ENCODE measurements at places on chromosomes 7 and 10.

DNA sequence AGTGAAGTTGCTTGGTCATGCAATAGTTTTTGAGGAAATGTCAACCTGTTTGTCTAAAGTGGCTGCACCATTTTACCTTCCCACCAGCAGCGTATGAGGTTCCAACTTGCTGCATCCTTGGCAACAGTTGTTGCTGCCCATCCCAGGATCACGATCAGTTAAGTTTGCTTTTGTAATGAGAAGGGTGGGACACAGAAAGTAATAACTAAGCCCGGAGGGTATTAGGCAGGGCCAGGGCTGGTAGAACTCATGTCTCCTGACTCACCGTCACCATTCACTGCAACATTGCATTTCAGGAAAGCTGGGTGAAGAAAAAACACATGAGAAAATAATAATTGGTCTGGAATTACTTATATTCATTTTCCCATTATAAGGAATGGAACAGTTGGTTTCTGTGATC is 25.4 kb downstream of the CELF2 start:
- no peak for DNase-seq

DNA sequence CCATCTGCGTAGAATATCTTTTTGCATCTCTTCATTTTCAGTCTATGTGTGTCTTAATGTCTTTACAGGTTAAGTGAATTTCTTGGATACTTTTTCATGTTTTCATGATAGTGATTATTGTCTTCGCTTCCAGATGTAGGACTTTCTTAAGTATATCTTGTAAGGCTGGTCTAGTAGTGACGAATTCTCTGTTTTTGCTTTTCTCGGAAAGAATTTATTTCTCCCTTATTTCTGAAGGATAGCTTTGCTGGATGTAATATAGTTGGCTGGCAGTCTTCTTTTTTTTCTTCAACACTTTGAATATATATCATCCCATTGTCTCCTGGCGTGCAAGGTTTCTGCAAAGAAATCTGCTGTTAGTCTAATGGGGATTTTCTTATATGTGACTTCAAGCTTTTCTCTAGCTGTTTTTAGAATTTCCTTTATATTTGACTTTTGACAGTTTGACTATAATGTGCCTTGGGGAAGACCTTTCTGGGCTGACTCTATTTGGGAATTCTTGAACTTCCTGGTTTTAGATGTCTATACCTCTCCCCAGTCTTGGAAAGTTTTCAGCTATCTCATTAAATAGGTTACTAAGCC is 14.3 kb downstream of the GTPBP4 start:
- DNase-seq: no peak

- no peak for DNase-seq
Observed at GRCh38 chr7:85733169-85733915, 546.5 kb upstream of the SEMA3D start.

- no peak for DNase-seq
Observed at GRCh38 chr10:12252882-12253546, 57.0 kb downstream of the CDC123 start.

DNA sequence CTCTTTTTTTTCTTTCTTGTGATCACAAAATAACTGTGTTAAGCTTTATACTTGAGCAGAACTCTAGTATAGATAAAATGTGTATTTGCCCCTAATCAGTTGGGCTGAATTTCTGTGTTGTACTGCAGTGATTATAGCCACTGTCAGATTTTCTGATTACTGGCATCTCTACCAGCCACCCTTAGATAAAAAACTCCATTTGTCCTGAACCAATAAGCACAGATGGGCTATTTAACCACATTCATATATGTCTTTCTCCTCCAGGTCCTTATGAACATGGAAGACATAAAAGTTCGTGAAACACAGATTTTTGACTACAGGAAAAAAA is 38.3 kb downstream of the CFAP58 start:
- DNase-seq: no peak

DNA sequence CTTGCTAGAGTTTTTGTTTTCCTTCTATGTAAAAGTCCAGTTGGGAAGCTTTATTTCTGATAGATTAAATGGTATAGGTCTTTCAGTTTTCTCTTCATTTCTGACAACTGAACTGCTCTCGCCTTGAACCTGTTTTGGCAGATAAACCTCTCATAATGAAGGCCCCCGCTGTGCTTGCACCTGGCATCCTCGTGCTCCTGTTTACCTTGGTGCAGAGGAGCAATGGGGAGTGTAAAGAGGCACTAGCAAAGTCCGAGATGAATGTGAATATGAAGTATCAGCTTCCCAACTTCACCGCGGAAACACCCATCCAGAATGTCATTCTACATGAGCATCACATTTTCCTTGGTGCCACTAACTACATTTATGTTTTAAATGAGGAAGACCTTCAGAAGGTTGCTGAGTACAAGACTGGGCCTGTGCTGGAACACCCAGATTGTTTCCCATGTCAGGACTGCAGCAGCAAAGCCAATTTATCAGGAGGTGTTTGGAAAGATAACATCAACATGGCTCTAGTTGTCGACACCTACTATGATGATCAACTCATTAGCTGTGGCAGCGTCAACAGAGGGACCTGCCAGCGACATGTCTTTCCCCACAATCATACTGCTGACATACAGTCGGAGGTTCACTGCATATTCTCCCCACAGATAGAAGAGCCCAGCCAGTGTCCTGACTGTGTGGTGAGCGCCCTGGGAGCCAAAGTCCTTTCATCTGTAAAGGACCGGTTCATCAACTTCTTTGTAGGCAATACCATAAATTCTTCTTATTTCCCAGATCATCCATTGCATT is 27.1 kb downstream of the MET start:
- DNase-seq: peak; percentile 80

DNA sequence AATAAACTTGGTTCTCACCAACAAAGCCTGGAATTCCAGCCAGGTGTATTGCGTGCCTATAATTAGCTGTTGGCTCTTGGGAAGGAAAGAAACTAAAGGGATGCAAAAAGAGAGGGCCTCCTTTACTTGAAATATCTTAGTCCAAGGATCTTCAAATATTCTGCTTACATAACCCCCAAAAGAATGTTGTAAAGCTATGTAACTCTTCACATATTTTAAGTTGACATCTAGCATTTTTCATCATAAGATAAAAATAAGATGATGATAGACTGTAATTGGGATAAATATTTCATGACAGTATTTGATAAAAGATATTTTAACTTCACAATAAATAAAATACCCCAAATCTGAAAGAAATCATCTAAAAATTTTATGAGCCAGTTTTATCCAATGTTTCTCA is 52.5 kb upstream of the SEPTIN7 start:
- no peak for DNase-seq

DNA sequence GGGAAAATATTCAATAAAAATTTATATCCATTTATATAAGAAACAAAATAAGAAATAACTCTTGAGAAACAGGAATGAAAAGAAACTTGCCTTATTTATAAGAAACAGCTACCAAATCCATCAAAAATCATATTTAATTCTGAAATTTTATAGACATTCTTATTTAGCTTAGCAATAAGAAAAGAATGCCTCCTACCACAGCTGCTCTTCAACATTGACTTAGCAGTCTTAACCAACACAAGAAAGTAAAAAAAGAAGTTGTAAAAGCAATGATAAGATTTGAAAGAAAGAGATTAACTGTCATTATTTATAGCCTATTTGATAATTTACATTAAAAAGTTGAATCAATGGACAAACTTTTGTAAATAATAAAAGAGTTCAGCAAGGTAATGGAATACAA is 212.8 kb downstream of the ZNF365 start:
- DNase-seq: no peak

- DNase-seq: no peak
Observed at GRCh38 chr10:59580026-59580863, 129.4 kb downstream of the SLC16A9 start.

GRCh38 chr7:131865911-131866310 is 309.5 kb upstream of the PODXL start:
- no peak for DNase-seq

Data from DMS79 (cell line).